ENCODE measurements at places on chromosomes 5 and 9. TPM values are rescaled to one million over a fixed set of nuclear protein-coding genes. Genes with fewer than 3 reads are reported as not detected.

The MTX3 gene
- 10.8 TPM for total RNA-seq

The F2RL2 gene
- total RNA-seq, result 5.4 TPM

The CMBL gene
- total RNA-seq, result 11.2 TPM

The IQGAP2 gene
- total RNA-seq, result 24.0 TPM

The PPP3R2 gene
- not detected for total RNA-seq

The FOXD4L4 gene
- total RNA-seq, result 0.14 TPM

The CCDC187 gene
- total RNA-seq, result under 0.01 TPM

The PHF24 gene
- under 0.01 TPM for total RNA-seq

The LRRC19 gene
- not detected for total RNA-seq

The PFN3 gene
- not detected for total RNA-seq

The TDRD7 gene
- 7.2 TPM for total RNA-seq
